Brain pericyte (primary cell): ENCODE measurements at places on chromosomes 6 and 20.

DNA sequence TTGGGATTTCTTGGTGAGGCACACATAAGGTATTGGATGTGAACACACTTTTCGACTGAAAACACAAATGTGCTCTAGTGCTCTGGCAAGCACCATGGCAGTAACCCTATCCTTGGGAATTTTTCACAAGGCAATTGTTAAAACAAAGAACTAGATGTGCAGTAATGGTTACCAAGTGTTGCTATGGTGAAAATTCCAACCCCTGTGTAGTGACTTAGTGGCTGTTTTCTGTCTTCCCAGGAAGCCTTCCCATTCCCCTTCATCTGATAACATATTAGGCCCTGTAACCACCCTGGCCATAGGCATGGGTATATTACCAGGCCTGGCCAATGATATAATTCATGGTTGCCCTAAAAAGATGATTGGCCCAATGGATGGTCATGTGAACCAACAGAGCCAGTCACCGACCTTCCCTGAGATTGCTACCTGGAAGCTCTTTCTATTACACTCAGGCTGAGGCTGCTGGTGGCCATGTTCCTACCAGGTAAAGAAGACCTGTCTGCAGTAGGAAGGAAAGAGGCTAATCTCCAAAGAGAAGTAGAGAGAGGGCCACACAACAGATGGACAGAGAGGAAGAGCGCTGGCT, 4.1 kb downstream of the C20orf202 start:
- DNase-seq, result no peak

- no peak for DNase-seq
Measured at GRCh38 chr6:138601128-138601527, 101.8 kb upstream of the NHSL1 start.

DNA sequence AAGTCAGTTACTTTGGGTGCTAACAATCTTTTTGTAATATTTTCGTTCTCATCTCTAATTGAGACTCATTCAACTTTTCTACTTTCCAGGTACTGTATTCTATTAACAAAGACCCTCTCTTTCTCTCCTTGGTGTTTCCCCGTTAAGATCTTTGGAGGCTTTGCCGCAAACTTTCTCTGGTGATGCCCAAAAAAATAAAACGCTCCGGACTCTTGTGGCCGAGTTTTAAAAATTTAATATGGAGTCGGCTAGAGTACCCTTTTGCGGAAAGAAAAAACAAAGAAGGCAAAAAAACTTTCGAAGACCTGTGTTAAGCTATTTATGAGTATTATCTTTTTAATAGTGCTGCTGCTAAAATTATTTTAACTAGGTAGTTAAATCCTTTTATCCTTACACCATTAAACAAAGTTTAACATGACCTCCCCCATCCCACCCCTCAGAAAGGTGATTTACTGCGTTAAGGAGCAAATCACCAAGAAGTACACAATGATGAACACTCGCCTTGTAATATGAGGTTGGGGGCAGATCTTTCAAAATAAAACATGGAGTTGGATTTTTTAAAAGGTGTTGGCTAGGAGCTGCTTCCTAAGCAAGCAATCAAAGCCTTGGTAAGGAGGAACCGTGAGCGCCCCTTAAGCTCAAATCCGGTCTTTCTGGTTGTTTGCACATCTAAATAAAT, 10.0 kb downstream of the SIM1 start:
- DNase-seq, result no peak

DNA sequence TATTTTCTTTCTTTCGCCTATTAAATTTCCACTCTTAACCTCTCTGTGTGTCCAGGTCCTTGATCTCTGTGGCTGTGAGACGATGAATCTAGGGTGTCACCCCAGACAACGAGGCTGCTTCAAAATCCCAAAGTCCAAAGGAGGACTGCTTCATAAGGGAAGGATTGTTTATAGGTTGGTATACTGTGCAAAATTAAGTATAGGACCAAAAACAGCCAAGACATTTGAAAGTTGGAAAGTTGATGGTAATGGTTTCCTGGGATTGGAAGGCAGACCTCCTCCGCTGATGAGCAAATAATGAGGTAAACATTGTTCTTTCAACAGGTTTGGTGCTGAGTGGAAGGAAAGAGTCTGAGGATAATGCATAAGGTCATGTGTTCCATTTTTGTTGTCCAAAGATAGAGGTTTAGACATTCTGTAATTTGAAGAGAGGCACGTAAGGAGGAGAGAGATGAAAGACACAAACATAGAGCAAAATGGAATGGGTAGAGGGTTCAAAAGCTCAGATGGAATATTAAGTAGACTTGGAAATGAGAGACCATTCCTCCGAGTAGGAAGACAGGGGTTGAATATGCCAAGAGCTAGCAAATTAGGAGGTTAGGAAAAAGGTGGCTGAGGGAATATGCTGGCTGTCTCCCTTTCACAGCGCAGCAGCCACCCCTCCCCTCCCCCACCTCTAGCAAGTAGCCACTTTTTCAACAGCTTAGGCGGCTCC, 24.8 kb downstream of the ZNF311 start:
- DNase-seq, result no peak

DNA sequence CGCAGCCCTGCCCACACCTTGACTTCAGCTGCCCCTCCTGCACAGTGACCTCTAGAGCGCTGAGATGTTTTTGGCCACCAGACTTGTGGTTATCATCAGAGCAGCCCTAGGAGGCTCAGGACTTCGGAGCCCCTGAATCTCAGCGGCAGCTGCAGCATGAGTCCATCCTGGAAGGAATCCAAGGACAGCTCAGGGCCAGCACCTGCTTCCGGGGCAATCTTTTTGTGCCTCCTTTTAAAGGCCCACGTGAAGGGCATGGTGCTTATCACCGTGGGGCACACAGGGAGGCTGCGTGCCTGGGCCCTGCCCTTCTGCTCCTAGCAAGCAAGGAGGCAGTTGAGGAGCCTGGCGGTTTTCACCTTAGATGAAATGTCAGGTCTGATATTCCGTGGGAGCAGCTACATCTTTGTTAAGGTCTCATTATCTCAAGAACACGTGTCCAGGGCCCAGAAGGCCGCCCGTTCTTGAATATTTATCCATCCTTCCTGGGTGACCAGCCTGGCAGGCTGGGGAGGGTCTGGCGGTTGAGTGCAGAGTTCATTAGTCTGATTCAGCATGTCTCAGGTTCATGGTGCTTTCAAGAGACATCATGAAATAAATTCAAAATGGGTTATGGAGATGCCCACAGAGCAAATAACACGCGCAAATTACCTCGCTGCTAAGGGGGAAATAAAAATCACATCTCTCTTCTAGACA, 392.4 kb downstream of the TAF4 start:
- DNase-seq, result no peak

- no peak for DNase-seq
Measured at GRCh38 chr6:5898563-5898962, 108.2 kb downstream of the NRN1 start.
